ENCODE measurements at places on chromosomes 7 and 10.

DNA sequence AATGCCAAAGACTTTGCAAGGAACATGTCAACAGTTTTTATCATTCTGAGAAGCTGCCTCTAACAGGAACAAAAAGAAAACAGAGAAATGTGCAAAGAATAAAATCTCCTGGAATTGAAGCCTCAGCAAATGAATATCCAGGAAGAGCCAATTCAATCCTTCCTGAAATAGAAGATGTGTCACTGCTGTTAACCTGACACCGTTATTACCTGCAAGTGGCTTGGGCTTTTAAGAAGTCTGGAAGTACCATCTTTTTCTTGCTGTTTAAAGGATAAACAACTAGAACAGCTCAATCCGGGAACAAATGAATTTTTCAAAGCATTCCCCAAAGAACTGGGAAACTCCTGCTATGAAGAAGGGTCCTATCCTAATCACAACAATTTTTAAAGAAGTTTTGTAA lies 434.8 kb downstream of the KCNMA1 start:
- no peak for DNase-seq

- no peak for DNase-seq
Measured at GRCh38 chr10:33065111-33065510, 107.1 kb upstream of the ITGB1 start.

- DNase-seq: no peak
Measured at GRCh38 chr7:98085674-98086073, 21.0 kb upstream of the LMTK2 start.

GRCh38 chr10:122494833-122495232 lies 33.5 kb downstream of the HTRA1 start:
- no peak for DNase-seq

GRCh38 chr10:63605197-63605967 lies 84.2 kb downstream of the REEP3 start:
- no peak for DNase-seq

DNA sequence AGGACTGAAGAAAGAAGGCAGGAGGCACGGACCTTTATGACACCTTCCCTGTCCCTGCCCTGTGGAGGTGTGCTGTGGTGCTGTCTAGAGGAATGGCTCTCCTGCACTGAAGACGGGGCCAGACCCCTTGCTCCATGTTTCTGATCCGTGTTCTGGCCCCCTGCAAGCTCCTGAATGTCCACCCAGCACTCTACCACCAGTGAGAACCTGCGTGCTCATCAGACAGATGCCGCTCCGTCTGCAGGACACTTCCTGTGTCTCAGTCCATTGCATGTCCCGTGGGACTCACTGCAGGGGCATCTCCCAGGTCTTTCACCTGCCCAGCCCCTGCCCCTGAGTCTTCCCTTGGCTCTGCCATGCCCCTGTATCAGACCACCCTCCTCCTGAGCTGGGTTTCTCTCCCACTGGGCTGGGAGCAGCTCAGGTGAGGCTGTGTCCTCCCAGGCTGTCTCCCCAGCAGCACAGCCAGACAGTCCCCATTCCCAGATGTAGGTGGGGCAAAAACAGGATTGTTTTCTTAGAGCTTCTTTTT lies 278.3 kb upstream of the ZNF32 start:
- DNase-seq: no peak

GRCh38 chr10:11026773-11027172 lies 9.1 kb downstream of the CELF2 start:
- no peak for DNase-seq

DNA sequence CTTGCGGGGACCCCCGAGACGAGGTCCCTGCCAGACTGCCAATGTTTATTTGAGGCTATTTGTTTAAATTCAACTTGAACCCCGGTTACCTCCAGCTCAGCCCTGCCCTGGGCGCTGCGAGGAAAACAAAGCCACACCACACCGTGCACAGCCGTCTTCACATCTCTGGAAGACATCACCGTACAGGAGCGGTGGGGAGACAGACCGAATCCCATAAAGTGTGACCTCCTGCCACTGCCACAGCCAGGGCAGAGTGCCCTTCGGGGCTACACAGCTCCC lies 40.0 kb downstream of the PRKAG2 start:
- DNase-seq: no peak

GRCh38 chr7:137160236-137160635 lies 183.3 kb downstream of the PTN start:
- no peak for DNase-seq

- no peak for DNase-seq
Measured at GRCh38 chr7:45920502-45921380, at the start of gene IGFBP3. IGFBP3 (minus strand) TSS chr7:45921272; CDS start chr7:45921140, 132 bp downstream.

DNA sequence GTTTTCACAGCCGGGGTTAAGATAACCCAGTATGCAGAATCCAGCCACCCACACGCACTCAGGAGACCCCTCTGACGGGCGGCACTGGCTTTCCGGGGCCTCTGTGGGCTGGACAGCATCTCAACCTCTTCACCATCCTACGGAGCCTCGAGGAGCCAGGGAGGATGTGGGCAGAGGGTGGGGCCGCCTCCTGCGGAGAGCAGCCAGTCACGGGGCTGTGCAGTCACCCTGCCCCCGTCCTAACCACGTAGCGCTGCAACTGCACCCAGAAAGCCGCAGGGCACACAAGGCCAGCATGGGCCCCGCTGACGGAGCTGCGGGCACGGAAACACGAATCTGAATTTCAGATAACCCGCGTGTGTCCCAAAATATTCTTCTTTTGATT lies 270.3 kb downstream of the ELFN1 start:
- peak; percentile 77 for DNase-seq

GRCh38 chr10:101120884-101121653 lies 10.0 kb upstream of the TLX1 start:
- DNase-seq: no peak

GRCh38 chr10:116311016-116311415 lies 13.2 kb upstream of the CCDC172 start:
- DNase-seq: no peak

GRCh38 chr10:86960003-86960862 lies 1.8 kb downstream of the SNCG start:
- DNase-seq: no peak

- DNase-seq: peak; percentile 20
Measured at GRCh38 chr7:150631866-150632864, at the start of gene GIMAP6. GIMAP6 (minus strand) TSS chr7:150632385; CDS start chr7:150630142, 2,243 bp downstream.

DNA sequence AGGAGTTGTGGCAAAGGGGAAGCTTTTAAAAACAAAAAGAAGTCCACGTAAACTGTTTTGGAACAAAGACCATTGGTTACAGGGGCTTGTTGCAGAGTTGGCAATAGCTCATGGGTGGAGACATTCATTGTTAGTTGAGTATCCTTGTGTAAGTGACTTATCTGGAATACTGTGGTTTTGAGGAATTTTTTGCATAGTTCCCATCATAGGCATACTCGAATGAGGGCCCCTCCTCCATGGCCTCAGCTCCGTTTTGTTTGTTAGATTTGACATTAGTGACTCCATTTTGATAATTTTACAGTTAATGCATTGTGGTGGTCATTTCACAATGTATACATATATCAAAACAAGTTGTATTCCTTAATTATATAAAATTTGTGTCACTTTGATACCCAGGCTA lies 12.8 kb upstream of the SMKR1 start:
- no peak for DNase-seq

- DNase-seq: no peak
Measured at GRCh38 chr10:85888004-85888403, 478.6 kb downstream of the GRID1 start.

- no peak for DNase-seq
Measured at GRCh38 chr10:122421742-122422141, 32.7 kb upstream of the ARMS2 start.

Measured in stimulated activated CD4-positive, alpha-beta T cell treated with anti-CD3 and anti-CD28 coated beads, TNF-alpha, amount 100 ng/mL, for 48 hours (primary cell).